ENCODE measurements at places on chromosomes 3 and 15.

- no peak for DNase-seq
Measured at GRCh38 chr3:53166781-53167291, 5.8 kb downstream of the PRKCD start.

- DNase-seq, result no peak
Measured at GRCh38 chr3:67106874-67107273, 108.8 kb downstream of the KBTBD8 start.

- no peak for DNase-seq
Measured at GRCh38 chr3:50266017-50266416, 2.9 kb upstream of the SEMA3B start.

DNA sequence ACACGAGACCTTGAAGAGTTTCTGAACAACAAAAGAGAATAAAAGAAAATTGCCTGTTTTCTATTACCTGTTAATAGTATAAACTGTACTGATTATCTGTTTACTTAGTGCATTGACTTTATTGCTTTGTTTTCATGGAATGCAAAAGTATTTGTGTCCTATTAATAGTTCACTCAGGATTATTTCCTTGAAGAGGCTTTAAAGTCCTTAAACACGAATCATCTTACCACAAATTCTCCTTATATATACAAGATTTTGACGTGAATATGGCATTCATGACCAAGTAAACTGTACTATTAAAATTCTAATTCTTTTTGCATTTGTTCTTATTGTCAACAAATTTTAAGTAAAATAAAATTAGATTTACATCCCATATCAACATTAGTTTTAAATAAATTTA is 513.0 kb downstream of the NTRK3 start:
- no peak for DNase-seq

- no peak for DNase-seq
Measured at GRCh38 chr3:128935922-128936321, 56.5 kb downstream of the ACAD9 start.

DNA sequence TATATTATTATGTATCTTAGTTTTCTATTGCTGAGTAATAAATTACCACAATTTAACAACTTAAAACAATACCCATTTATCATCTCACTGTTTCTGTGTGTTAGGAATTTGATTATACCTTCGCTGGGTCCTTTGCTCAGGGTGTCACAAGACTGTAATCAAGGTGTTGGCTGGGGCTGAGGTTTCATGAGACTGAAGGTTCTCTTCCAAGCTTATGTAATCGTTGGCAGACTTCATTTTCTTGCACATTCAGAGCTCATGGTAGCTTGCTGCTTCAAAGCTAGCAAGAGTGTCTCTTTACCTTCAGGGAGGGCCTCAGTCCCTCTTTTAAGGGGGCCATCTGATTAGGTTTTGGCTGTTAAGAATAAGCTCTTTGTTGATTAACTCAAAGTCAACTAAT is 293.1 kb downstream of the POLQ start:
- no peak for DNase-seq

- no peak for DNase-seq
Measured at GRCh38 chr15:34655326-34655725, 71.9 kb upstream of the GOLGA8B start.

DNA sequence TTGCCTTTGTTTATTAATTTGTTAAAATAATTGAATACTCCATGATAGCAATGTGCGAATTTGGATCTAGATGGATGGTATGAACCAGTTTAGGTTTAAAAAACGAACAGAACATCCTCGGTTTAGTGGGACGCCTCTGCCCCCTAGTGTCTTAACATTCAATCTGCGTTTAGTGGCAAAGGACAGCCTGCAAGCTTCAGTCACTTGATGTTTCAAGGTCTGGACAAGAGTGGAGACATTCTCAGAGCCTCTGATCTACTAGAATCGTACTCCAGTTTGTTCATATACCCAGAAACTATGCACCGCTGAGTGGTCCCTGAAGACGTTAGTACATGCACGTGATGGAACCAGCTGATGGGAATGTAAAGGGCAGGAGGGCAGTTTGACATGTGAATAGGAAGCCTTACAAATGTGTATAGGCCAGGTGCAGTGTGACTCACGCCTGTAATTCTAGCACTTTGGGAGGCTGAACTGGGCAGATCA is 17.8 kb upstream of the ATP13A4 start:
- DNase-seq, result peak; percentile 37

- no peak for DNase-seq
Measured at GRCh38 chr15:79357566-79357965, 46.7 kb downstream of the TMED3 start.

- DNase-seq, result no peak
Measured at GRCh38 chr15:53116169-53116568, 326.0 kb upstream of the ONECUT1 start.

- no peak for DNase-seq
Measured at GRCh38 chr3:53180305-53181023, 19.5 kb downstream of the PRKCD start.

GRCh38 chr15:93413745-93414144 is 324.7 kb upstream of the RGMA start:
- DNase-seq, result no peak

- DNase-seq, result no peak
Measured at GRCh38 chr3:11238880-11239279, 33.3 kb upstream of the ATG7 start.

- DNase-seq, result no peak
Measured at GRCh38 chr3:46465196-46465520, 453 bp upstream of the LTF start.

- DNase-seq, result peak; percentile 3
Measured at GRCh38 chr15:68154923-68155559, 50.1 kb downstream of the CALML4 start.

- DNase-seq, result peak; percentile 83
Measured at GRCh38 chr3:46538803-46539442, 27.2 kb downstream of the LRRC2 start.

DNA sequence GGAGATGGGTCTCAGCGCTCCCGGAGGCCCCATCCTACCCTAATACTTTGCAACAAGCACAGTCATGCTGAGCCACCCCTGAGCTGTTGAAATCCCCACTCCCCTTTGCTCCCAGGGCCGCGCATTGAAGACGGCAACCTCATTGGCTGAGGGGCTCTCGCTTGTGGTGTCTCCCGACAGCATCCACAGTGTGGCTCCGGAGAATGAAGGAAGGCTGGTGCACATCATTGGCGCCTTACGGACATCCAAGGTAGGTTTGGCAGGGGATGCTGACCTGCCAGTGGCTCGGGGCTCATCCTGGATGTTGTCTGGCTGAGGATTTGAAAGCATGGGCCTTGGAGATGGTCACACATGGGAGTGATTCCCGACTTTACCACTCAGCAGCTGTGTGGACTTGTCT is 5.9 kb downstream of the TMEM43 start:
- DNase-seq, result no peak

DNA sequence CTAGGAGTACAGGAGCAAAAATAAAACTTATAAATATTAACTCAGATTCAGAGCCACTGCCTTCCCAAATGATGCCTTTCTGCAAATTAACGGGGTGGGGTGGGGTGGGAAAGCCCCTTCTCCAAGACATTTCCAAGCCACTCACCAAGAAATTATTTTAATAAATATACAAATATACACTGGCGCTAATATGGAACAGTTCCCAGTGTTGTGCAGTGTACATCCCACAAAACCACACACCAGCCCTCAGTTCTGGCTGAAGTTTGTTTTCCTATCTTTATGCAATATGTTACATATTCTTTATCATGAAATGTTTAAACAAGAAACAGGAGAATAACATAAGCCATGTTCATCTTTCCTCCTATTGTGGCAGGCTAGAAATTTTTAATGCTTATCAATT is 53.0 kb upstream of the GYG1 start:
- no peak for DNase-seq

GRCh38 chr3:172014145-172014544 is 25.2 kb upstream of the FNDC3B start:
- DNase-seq, result no peak

GRCh38 chr3:163561151-163561550 is 1517.1 kb downstream of the SI start:
- DNase-seq, result no peak

- DNase-seq, result no peak
Measured at GRCh38 chr3:112746675-112747280, 99.9 kb downstream of the CD200R1L start.

DNA sequence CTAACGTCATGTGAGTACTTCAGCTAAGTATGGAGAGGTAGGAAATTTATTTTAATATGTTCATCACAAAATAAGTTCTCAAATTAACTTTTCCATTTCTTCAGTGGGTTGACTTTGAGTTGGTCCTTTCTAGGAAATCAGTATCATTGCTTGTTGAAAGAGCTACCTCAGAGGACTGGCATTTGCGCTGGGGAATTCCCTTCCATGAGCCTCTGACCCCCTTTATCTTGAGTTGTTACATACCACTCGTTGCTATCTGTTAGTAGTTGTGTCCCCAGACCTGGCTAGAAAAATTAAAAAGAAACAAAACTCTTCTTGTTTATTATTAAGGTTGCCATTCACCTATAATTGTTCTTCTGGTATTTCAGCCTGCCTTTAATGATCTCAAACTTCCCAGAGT is 96.8 kb upstream of the ROBO2 start:
- DNase-seq, result no peak

DNA sequence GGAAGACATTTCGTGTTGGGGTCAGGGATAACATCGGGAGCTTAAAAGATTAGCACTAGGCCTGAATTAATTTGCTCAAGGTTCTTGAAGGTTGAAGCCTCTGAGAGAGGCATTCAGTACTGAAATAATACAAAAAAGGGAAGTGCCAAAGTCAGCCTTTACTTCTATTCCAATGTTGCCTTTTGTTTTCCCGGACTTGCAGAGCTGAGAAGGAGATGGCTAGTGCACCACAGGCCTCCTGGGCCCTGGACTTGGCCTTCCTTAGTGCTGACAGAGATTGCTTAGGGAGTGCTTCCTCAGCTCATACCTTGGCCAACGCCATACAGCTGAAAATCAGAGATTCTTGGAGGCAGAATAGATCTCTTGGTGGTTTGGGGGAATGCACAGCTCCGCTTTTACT is 333.6 kb upstream of the TBL1XR1 start:
- no peak for DNase-seq

DNA sequence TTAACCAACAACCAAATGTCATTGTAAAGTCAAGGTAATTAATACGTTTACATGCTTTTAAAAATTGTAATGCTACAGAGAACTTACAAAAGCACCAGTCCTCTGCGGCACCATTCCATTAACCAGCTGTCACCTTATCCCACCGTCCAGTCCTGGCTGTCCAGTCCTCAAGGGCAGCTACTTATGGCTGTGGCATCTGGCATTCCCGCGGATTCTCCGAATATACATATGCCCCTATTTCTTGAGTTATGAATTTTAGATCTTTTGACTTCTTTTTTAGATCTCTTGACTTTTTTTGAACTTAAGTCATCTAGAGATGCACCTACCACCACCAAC is 382 bp upstream of the POMGNT2 start:
- no peak for DNase-seq
